ENCODE measurements at places on chromosomes 12 and 14. TPM values are rescaled to one million over a fixed set of nuclear protein-coding genes. Genes with fewer than 3 reads are reported as not detected.

The TPPP2 gene
- total RNA-seq: not detected

The TMEM179 gene
- not detected for total RNA-seq

The LRP10 gene
- 98.1 TPM for total RNA-seq

DNA sequence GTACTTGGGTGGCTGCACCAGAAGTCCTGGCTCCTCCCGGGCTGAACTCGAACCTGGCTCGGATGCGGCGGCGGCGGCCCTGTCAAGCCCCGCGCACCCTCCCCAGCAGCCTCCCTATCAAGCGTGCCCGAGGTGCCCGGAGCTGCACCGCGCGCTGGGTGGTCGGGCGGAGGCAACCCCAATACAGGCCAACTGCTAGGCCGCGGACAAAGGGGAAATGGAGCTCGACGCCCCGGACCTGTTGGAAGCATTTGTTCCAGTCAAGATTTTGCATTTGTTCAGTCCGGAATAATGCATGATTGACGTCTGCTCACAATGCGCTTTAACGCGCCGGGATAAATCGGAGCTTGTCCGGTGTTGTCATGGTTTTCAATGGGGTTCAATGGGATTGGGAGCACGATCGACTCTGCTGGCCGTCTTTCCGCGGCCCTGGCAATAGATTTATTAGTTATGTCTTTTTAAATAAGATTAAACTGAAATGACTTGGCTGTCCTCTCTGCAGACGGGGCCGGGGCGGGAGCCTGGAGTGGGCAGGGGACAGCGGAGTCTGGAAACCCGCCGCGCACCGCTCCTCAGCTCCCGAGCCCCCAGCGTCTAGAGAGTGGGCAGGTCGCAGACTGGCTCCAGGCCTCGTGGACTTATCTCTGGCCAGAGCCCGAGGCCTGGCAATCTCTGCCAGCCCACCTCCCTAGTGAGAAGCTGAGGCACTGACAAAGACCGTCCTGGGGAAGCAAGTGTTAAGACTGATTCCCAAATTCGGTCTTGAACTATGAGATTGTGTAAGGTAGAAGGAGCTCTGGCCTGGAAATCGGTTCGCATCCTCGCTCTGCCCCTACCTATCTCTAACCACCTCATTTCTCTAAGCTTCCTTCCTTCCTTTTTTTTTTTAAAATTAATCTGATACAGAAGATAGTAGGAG is 1.7 kb upstream of the NKX2-8 start:
- no peak for DNase-seq

- no peak for DNase-seq
Observed at GRCh38 chr14:34087571-34087970, 136.7 kb upstream of the EGLN3 start.

- DNase-seq: no peak
Observed at GRCh38 chr12:70854138-70854537, 66.4 kb downstream of the PTPRR start.

DNA sequence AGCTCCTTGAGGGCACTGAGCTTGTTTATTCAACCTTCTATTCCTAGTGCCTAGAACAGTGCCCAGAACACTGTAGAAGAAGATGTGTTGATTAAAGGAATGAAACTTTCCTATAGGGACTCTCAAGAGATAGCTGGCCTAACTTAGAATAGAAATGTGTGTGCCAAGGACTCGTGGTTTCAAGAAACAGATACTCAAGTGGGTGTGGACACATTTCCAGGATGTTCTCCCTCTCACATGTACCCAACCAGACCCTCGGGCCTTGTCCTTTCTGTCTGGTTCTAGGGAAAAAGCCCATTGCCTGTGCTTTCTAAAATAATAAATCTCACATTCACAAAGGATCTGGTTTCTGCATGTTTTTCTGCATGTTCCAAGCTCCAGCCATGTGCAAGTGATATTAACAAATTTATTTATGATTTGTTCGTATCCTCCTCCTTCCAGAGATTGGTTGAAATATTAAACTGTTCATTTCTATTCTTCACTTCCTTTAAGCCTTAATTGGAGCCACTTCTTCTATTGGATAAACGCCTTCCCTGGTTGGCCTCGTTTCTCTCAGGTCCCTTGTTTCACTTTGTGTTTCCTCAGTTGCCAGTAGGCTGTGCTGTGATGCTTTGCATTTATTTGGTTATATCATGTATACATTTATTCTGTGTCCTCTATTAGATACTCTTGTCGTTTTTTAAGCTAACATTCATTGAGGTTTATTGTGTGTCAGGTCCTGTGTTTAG is 89.8 kb downstream of the CRADD start:
- DNase-seq: peak; percentile 37

Data from CD4-positive, alpha-beta memory T cell (primary cell).